Cardiac muscle cell (in vitro differentiated cells and primary cell): ENCODE measurements at places on chromosomes 3 and 15.

- DNase-seq, result no peak
Measured at GRCh38 chr3:132196113-132196512, 121.1 kb upstream of the ACP3 start.

DNA sequence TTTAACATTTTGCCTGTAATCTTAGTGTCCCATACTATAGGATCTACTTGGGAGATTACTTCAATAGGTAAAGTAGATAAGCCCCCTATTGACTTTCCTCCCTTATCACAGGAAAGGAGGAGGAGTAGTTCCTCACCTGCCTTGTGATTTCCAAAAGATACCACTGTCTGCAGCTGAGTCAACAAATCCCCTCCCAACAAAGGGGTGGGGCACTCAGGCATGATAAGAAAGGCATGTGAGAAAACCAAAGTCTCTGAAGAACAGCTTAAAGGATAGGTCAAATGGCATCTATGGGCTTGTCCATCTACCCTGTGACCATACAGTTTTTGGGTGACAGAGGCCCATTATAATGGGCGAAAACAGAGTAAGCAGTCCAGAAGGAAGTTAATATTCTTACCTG is 71.3 kb upstream of the WNT7A start:
- no peak for DNase-seq

GRCh38 chr15:27671819-27672437 is 427.2 kb downstream of the OCA2 start:
- no peak for DNase-seq

- no peak for DNase-seq
Measured at GRCh38 chr3:49727924-49728361, 4.2 kb upstream of the GMPPB start.

- DNase-seq, result no peak
Measured at GRCh38 chr3:44074181-44074580, 167.5 kb upstream of the TOPAZ1 start.

GRCh38 chr15:76293361-76293760 is 17.9 kb downstream of the ETFA start:
- DNase-seq, result no peak

GRCh38 chr3:42500909-42501308 is 1.5 kb upstream of the VIPR1 start:
- no peak for DNase-seq

DNA sequence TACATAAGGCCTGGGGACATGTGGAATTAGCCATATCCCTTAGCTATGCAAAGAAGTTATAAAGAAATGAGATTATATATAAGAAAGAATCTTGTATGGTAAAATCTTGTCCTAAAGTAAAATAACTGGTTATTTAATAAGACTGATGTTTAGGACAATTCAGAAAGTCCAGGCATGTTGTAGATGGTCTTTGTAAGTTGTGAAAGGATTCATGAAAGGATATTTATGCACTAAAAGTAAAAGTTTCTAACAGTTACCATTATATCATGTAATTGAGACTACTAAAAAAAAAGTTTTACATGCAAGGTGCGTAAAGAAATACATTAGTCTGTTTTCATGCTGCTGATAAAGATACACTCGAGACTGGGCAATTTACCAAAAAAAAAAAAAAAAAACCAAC is 146.3 kb downstream of the FMN1 start:
- no peak for DNase-seq

DNA sequence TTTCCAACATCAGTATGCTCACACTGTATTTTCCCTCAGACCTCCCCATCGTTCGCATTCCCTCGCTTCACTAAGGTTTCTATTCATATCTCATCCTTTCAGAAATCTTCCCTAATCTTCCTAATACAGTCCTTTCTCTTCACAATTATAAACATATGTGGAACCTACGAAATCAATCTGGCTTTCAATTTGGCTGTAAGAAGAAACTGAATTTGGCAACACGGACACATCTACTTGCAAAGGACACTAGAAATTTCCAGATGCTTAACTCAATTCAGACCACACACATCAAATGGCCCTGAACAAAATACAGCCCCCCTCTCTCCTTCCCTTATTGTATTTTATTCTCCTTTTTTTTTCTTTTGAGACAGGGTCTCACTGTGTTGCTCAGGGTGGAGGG is 39.1 kb upstream of the TM4SF19 start:
- no peak for DNase-seq

DNA sequence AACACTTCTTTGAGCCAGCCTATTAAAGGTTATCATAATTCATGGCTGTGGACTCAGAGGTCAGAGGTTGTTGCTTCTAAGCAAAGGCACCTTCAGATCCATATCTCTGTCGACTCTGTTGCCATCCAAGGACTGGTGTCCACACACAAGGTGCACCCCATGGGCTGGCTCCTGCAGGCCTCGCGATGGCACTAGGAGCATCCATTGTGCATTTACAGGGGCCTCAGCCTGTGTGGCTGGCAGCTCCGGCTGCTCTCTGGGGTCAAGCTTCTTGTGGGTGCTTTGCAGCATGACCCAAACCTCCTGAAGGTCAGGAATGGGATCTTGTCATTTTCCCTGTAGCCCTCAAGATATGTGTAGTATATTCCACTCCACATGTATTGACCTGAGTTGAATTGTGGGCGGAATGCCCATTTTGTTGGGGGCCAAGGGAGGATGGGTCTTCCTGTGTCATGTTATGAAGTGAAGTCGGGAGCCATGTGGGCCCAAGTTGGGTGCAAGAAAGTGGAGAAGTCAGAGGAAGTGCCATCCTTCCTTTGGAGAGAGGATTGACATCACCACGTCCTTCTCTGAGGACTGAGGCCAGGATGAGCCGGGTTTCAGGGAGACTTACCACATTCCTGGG is 43.9 kb downstream of the CHDH start:
- DNase-seq, result no peak

GRCh38 chr15:48395521-48396011 is 64.3 kb downstream of the DUT start:
- DNase-seq, result no peak

DNA sequence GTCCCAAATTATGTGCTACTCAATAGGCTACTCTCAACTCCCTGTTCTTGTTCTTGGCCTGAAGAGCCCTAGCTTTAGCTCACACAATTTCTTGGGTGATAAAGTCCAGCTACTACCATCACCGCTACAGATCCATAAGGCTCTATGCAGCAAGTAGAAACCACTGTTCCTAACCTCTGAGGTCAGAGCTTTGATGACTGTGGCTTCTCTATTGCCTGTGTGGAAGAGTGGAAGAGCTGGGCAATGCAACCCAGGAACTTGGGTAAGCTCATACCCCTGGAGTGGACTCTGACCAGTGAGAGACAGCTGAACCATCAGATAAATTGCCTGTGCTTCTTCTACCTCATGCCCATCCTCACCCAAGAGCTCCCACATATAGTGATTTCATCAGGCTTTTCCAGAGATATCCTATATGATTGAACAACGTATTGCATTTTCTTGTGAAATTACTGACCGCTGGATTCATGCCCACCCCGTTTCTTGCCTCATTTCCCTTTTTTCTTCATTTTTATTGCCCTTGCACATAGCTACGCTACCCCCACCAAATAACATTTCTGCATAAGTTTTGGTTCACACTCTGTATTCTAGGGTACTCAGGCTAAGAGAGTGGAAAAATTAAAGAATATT is 172.3 kb upstream of the MBNL1 start:
- no peak for DNase-seq

DNA sequence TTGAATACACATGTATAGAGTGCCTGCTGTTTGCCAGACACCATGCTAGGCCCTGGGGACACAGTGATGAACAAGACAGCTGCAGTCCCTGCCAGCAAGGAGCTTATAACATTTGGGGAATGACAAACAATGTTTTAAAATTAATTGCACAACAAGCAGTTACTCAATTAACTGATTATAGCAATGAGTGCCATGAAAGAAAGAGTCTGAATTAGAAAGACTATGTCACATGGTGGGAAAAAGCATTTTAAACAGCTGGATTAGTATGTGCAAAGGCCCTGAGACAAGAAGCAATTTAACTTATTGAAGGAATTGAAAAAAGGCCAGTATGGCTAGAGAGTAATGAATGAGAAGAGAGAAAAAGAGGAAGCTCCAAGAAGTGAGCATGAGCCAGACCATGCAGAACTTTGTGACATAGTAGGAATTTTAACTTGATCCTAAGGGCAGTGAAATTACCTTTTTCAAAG is 64.5 kb upstream of the PLXNA1 start:
- DNase-seq, result no peak

- peak; percentile 62 for DNase-seq
Measured at GRCh38 chr15:60426870-60427508, 29.2 kb upstream of the ANXA2 start.

DNA sequence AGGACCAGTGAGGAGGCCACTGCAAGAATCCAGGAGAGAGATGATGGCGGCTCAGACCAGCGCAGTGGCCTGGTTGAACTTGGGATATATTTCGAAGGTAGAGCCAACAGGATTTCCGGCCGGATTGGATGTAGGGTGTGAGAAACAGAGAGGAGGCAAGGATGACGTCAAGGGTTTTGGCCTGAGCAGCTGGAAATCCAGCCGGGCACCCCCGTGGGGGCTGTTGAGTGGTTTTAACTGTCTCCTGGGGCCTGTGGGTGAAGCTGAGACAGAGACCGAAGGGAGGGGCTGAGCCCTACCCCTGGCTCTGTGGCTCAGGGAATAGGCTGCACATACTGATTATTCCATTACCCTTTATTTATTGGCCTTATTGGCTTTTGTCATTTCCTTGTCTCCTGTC is 45.7 kb downstream of the EXOG start:
- peak; percentile 48 for DNase-seq

GRCh38 chr3:74001436-74001835 is 376.7 kb upstream of the PDZRN3 start:
- no peak for DNase-seq

DNA sequence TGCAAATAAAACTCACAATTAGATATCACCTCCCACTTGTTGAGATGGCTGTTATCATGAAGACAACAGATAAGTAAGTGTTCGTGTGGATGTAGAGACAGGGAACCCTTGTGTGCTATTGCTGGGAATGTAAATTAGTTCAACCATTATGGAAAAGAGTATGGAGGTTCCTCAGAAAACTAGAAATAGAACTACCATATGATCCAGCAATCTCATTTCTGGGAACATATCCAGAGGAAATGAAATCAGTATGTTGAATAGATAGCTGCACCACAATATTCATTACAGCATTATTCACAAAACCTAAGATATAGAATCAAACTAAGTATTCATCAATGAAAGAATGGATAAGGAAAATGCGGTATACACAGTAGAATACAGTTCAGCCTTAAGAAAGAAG is 418.7 kb upstream of the CNTN6 start:
- DNase-seq, result no peak

GRCh38 chr3:117304681-117305080 is 595.1 kb downstream of the TUSC7 start:
- DNase-seq, result no peak

DNA sequence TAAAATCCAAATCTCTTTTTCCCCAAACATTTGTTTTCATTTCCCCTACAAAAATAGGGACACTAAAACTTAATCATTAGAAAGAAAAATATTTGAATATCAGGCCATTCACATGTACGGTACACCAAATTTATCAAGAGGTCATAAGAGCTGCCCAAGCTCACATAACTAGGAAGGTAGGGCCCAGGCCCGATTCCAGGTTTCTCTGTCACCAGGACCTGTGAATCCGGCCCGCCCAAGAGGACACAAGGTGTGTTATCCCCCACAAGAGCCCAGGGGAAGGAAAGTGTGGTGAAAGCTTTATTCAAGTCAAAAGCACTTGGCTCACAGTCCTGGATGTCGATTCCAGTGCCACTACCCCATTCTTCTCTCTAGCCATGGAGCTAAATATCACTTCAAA is 130.6 kb downstream of the DMXL2 start:
- DNase-seq, result no peak

DNA sequence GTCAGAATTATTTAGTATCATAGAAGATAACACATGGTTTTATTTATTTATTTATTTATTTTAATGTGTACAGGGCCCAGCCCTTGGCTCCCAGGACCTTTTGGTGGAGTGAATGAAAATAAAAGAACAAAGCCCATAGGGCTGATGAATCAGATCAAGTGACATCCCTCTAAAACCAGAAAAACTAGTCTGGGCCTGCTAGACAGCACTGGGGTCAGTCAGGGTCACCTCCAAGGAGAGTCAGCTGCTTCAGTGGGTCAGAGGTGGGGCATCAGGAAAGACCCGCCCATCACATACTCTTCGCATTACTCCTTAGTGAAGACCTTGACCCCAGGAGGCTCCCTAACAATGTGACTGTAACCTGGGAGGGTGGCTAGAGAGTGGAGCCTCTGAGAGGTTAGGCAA is 12.8 kb downstream of the PPCDC start:
- no peak for DNase-seq

DNA sequence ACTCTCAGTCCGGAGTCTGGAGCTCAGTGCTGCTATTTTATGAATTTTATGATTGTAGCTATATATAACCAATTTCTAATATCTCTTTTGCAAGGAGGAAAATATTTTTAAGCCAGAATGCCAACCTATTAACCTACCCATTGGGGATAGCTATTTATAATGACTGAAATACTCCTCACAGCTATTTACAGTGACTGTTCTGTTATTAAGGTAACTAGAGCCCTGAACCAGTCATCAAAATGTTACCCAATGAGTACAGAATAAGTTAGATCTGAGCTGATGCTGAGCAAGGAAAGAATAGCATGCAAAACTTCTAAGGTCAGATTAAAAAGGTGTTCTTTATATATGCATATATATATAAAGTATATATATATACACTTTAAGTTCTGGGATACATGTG is 79.6 kb upstream of the PPP2R3A start:
- DNase-seq, result no peak

DNA sequence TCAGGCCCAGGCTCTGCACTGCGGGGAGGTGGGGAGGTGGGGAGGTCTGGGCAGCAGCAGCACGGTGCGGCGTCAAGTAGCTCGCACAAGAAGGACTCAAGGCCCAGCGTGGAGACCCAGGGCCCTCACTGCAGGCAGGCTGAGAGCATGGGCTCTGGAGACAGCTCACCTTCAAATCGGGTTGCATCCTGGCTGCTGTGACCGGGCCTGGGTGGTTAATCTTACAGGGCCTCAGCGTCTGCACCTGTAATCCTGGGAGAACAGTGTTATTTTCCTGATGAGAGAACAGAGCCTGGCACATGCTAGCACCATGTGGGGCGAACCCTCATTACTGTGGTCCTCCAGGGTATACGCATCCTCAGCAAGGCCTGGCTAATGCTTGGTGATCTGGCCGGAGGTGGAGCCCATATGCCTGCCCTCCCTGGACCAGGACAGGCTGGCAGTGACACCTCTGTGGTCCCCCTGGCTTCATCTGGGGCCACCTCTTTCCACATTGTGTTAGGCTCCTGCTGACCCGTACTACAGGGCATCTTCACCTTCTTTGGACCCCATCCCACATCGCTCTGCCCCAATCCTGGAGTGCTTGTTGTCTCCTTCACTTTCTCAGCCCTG is 55.5 kb downstream of the RGMA start:
- DNase-seq, result no peak

DNA sequence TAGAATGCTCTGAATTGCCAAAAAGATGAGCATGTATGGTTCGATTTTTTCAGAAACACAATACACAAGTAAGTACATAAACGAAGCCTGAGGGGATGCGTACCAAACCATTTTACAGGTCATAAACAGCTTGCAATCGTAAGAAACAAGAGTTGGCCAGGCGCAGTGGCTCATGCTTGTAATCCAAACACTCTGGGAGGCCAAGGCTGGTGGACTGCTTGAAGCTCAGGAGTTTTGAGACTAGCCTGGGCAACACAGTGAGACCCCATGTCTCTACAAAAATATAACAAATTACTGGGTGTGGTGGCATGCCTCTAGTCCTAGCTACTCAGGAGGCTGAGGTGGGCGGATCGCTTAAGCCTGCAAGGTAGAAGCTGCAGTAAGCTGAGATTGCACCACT is 13.4 kb downstream of the TRA2B start:
- DNase-seq, result no peak

GRCh38 chr15:83766339-83766738 is 112.4 kb downstream of the ADAMTSL3 start:
- DNase-seq, result no peak

GRCh38 chr15:60508442-60508841 is 29.5 kb upstream of the ICE2 start:
- no peak for DNase-seq
